ENCODE measurements at places on chromosomes 6 and 20. TPM values are rescaled to one million over a fixed set of nuclear protein-coding genes. Genes with fewer than 3 reads are reported as not detected.

DNA sequence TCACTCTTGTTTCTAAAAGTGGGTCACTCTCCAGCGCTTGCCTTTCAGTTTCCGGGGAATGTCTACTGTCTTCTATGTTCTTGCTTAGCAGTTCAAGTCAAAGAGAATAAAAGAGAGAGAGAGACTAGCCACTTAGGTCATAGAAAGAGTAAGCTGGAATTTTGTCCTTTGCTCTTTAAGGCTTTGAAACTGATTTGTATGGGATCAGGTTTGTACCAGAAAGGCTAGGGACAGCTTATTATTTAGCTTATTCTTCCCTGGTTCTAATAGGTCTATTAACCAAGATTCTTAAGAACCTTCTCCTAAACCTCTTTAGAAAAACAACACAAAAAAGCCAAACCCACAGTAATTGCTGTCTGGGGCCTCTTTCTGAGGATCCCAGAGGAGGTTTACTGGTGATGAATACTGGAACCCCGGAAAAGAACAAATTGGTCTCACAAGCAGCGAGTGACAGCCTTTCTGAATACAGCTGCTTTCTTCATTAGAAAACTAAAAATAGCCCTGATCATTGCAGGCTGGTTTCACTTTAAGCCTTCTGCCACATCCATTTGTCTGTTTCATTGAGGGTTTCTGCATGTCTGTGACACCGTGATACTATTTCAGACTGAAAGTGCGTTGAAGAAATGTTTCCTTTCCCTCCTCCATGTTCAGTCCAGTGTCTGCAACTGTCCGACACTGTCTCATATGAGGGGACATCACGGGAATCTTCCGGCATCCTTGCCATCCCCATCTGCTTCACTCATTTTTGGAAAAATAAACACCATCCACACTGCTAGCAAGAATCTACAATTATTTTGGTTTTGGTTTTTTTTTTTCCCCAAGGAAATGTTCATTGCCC, 75.1 kb upstream of the ATXN1 start:
- no peak for DNase-seq

GRCh38 chr6:107956586-107957307, 1.3 kb downstream of the SEC63 start:
- no peak for DNase-seq

DNA sequence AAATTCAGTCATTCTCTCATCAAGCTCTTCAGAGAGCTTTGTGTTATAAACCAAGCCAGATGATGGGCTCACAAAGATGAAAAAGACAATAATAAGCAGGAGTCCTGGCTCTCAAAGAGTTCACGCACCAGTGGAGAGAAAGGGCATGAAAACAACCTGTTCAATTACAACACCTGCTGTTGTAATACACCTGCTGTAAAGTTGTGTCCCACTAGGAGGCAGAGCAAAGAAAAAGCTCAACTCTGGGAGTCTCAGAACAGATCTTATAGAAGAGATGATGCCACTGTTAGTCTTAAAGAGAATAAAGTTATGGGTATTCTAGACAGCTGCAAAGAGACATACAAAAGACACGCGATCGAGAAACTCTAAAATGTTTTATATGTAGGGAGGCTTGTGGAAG, 100.6 kb downstream of the DCDC2 start:
- DNase-seq = peak; percentile 26

DNA sequence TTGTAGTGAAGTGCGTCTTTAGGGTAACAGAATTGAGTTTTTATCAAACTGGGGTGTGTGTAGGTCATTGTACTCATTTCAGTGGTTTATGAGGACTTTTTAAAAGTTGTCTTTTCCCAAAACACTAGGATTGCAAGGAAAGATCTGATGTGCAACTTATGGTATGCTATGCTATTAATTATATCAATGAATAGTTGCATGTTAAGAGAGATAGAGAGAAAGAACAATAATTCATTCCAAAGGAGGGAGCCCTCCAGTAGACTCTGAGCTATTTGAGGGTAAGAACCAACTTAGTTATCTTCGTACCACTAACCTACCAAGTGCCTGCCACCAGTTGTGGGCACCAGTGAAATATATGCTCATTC, 117.1 kb downstream of the RNF144B start:
- DNase-seq = no peak

DNA sequence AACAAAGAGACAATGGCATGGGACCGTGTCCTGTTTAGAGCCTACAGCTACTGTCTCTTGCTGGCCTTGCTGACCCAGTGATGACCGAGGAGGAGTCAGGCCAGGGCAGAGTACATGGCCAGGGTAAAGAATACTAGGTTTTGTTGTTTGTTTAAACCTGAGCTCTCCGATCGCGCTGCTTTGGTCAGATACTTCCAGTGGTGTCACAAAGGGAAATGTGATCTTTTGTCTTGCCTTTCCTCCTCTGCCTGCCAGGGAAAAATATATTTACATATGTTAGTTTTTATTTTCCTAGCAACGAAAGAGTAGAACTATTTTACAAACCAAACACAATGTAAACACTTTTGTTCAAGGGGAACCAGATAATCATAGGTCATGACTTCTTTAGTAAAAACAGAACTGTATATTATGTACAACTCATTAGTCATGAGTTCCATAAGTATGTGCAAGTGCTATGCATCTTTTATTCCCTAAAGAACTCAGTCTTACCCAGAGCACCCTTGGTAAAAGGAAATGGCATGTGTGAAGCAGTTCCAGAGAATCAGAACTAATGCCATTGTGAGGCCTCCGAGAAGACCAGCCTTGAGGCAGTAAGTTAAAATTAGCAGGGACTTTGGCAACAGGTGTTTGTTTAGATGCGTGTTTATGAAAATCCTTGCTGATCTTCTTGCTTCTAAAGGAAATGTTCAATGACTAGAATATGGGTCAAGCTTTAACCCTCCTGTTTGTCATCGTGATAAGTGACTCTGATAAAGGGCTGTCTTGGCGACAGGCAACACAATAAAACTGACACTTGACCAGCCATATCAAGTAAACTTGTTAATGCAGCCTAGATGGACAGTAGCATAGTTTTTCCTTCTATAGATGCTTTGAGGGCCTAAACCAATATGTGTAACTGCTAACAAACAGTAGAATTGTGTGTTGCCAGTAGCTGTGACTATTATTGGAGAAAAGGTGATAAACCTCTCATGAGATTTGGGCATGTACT, 204.6 kb downstream of the NKAIN2 start:
- no peak for DNase-seq

The OPN5 gene
- total RNA-seq = not detected

- DNase-seq = no peak
These were observed 87.2 kb upstream of the ADTRP start for GRCh38 chr6:11865680-11866300.

- DNase-seq = peak; percentile 52
These were observed 23.8 kb downstream of the GABRR2 start for GRCh38 chr6:89291256-89291819.

- DNase-seq = no peak
These were observed 22.2 kb downstream of the RREB1 start for GRCh38 chr6:7129784-7130569.

GRCh38 chr6:170085475-170086401, 205.1 kb downstream of the DLL1 start:
- DNase-seq = peak; percentile 52

DNA sequence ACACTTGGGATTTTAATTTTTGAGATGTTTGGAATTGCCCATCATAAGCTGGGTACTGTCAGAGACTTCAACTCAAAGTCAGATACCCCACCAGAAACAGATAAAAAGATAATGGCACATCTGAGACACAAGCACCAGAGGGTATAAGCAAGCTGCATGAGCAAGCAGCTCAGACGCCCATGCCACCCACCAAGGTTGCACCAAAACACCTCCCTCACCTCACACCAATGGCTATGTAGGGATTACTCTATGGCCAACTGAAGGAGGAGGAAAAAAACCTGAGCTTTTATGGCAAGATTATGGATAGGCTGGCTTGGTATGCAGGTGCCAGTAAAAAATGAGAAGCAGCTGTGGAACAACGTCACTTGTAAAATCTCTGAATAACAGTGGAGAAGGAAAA, 3.8 kb upstream of the IRAK1BP1 start:
- DNase-seq = no peak

DNA sequence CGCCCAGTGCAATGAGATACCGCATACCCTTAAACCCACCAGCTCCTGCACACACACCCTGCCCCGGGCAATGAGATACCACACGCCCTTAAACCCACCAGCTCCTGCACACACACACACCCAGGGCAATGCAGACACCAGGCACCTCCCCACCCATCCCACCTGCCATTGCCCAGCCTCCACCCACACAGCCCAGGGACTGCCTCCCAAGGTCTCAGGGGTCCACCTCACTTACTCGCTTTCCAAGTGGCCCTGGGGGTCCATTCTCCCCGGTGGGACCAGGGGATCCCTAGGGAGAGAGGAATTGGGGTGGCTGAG, 24.0 kb downstream of the COL11A2 start:
- DNase-seq = no peak

DNA sequence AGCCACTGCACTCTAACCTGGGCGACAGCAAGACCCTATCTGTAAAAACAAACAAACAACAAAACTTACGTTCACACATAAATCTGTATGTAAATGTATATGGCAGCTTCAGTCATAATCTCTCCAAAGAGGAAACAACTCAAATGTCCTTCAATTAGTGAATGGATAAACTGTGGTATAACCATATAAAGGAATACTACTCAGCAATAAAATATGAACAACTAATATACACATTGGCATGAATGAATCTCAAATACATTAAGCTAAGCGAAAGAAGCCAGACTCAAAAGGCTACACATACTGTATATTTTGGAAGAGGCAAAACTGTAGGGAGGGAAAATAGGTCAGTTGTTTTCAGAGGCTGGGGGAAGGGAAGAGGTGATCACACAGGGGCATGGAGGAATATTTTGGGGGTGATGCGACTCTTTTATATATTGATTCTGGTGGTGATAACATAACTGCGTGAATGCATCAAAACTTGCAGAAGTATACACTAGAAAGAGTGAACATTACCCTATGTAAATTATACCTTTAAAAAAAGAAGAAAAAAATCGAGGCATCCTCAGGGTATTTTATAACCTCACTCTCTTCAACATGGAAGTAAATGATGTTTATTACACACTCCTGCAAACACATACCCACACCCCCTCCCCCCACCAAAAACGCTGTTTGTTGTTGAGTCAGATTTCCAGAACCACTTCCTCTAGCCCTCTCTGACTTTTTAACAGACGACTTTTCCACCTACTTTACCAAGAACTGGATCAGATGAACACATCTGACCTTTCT, 115.2 kb upstream of the RNF24 start:
- DNase-seq = no peak

GRCh38 chr6:129006724-129007514, 124.0 kb downstream of the LAMA2 start:
- no peak for DNase-seq
